ENCODE measurements at places on chromosomes 4 and X.

- no peak for DNase-seq
These were observed 82.6 kb downstream of the USP9X start for GRCh38 chrX:41167888-41168287.

DNA sequence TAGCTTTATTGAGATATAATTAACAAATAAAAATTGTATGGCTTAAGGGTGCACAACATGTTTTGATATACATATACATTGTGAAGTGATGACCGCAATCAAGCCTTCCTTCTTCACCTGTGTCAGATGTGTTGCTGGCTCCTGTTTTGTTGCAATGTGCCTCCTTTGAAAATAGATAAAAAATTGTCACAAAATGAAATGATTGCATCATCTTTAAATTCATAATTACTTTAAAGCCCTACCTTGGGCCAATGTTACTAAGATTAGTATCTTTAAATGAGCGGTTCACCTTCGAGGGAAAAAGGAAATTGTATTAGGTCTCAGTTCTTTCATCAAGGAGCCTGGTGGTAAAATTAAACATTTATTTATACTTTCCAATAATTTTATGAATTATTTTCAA lies 77.3 kb downstream of the GPRIN3 start:
- no peak for DNase-seq

DNA sequence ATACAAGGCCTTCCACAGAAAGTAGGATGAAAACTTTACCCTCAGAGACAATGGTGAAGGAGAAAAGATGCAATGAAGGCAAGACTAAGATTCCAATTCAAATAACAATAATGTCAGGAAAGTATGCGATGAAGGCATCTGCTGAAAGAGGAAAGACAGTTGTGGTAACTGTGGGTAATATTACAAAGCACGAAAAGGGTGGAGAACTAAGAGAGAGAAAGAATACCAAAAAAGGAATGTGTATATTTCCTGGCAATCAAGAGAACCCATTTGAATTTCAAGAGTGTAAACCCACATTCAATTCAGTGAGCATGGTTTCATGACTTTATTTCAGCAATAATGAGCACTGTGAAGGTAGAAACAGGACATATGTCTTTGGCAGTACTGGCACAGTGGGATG lies 225.5 kb downstream of the PALLD start:
- DNase-seq, result no peak

- DNase-seq, result no peak
These were observed 31.4 kb upstream of the PITX2 start for GRCh38 chr4:110654254-110654635.

All from right forelimb (tissue), 1 donor.